Activated CD8-positive, alpha-beta memory T cell treated with anti-CD3 and anti-CD28 coated beads for 4 hours (primary cell): ENCODE measurements at places on chromosomes 4 and X.

- no peak for DNase-seq
These were observed 59.0 kb downstream of the GSTCD start for GRCh38 chr4:105767579-105767978.

GRCh38 chr4:140080883-140081282, 73.1 kb downstream of the MAML3 start:
- DNase-seq, result no peak

GRCh38 chrX:21781525-21781924, 23.6 kb upstream of the SMPX start:
- DNase-seq, result no peak

- no peak for DNase-seq
These were observed 13.2 kb downstream of the FGA start for GRCh38 chr4:154577324-154577723.

DNA sequence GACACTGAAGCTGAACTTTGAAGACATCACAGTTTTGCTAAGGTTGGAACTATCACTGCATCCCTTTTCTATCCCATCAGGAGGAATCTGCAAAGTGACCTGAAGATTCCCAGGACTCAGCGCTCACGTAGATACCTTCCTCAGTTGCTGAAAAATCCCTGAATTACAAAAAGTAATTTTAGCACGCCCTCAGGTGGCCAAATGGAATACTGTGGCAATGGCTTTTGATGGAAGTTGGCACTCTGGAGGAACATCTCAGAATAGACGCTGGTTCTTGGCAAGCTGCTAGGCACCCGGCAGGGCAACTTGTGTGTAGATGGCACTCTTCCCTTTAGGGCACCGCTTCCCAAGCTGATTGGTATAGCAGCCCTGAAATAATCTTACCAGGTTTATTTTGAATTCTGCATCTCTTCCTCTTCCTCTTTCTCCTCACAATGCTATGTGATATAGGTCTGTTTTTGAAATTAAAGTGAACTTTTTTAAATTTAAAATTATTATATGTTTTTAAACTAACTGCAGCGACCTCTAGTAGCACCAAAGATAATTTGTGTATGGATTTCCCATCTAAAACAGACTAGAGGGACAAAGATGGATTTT, 16.3 kb upstream of the ESX1 start:
- DNase-seq, result no peak

GRCh38 chr4:105060628-105061027, 86.0 kb upstream of the TET2 start:
- DNase-seq, result no peak

- DNase-seq, result no peak
These were observed 161.8 kb upstream of the LDB2 start for GRCh38 chr4:17060230-17060629.

DNA sequence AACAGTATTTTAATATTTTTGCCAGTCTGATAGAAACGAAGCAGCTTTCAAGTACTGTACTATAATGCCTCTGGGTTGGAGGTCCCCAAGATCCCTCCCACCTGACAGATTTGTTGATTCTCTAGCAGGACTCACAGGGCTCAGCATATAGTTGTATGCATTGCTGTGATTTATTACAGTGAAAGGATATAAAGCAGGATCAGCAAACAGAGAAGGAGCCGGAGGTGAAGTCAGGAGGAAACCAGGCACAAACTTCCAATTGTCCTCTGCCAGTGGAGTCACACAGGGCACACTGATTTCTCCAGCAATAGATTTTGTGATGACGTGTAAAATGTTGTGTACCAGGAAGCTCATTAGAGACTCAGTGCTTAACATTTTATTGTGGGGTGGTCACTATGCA, 19.0 kb downstream of the USP53 start:
- no peak for DNase-seq

DNA sequence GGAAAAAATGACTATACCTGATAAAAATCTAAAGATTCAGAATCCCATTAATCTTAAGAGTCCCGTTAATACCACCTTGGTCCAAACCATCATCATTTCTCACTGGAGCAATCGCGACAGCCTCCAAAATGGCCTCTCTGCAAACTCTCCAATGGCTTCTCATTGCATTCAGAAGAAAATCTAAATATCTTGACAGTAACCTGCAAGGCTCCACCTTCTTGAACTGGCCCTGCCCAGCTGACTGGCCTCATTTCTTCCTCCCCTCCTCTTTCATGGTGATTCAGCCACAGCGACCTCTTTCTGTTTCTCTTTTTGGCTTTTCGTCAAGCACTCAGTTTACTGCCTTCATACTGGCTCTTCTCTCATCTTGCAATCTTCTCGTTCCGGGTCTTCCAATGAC, 56.2 kb upstream of the GPRIN3 start:
- no peak for DNase-seq

DNA sequence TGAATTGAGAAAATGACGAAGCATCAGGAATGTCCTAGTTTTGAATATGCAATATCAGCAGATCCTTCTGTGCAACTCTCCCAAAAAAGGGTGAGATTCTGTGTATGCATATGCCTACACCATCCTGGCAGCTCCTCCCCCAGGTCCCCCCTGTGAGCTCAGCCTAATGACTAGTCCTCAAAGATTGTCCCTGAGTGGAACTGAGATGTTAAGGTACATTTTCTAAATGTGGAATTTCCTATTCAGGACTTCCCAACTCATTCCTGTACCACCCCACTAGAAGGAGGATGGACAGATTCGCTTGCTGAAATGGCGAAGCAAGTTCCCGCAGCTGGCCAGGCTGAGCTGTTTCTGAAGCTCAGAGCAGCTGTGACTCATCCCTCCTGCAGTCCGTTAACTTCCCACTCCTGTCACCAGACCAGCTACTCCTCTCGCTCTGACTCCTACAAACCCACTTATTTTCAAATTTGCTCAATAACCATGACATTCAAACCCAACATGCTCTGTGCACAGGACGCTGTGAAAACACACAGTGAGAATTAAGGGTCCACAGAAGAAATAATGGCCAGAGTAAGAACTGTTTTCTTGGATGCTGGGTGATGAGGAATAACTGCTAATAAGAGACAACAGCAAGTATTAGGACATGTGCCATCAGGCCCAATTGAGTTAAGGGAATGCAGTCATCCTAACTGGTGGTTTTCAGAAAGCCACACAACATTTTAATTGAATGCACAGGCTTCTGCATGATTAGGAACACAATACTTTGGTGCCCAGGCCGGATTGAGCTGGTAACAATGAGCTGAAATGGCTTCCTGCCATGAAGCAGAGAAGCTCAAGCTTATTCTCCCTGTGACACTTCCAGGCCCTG, 40.0 kb upstream of the IRF2 start:
- no peak for DNase-seq

DNA sequence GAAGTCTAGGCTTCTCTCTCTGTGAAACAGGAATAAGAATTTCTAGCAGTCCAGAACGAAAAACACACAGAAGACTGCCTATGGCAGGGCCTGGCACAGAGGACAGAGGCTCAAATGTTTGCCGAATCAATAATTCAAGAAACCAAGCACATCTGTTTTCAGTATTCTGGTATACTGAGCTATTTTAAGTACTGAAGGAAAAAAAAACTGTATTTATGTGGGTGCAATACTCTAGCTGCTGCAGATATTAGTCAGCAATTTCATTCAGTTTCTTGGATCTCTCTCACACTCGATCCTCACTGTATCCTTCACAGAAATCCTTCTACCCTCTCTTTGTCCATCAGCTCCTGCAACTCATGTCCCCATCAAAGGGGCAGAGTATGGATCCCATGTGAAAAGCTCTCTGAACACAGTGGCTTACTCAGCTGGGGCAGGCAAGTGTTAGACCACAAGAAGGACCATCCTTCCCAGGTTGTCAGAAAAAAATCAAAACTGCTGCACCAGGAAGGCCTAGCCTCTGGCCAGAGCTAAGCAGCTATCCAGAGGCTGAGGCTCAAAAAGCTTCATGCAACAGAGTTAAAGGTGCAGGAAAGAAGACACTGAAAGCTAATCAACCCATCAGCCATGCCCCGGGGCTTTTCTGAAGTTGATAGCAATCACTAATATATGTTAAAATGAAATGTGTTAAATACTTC, 9.1 kb upstream of the USO1 start:
- no peak for DNase-seq

- DNase-seq, result no peak
These were observed 731.5 kb upstream of the AGA start for GRCh38 chr4:178173771-178174170.

DNA sequence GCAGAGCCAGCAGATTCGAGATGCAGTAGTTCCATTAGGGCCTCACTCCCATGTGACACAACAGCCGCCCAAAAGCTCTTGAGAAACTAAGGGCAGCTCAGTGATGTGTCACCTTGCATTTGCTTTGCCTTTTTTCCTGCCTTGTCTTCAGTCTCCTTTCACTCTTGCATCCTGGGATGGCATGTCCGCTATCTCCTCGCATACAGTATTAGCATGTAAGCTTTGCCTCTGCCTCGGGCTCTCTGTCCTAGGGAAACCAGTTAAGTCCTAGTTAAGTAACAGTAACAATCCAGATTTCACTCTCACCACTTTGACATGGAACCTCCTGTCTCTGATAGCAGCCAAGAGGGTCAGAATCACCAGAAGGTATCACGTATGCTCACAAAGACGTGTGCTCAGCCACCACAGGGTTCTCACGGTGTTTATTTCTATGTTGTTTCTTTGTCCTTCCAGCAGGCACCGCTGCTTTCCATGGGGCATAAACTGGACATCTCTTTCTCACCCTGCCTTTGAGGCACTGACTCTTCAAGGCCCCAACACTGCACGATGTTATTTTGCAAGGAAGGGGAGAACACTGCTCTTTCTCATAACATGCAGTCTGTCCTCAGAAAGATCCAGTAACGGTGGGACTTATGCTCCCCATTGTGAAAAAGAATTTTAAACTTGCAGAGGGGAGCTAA, 26.7 kb upstream of the SORBS2 start:
- DNase-seq, result no peak

GRCh38 chrX:106802063-106802387, 448 bp upstream of the TBC1D8B start:
- DNase-seq, result no peak

DNA sequence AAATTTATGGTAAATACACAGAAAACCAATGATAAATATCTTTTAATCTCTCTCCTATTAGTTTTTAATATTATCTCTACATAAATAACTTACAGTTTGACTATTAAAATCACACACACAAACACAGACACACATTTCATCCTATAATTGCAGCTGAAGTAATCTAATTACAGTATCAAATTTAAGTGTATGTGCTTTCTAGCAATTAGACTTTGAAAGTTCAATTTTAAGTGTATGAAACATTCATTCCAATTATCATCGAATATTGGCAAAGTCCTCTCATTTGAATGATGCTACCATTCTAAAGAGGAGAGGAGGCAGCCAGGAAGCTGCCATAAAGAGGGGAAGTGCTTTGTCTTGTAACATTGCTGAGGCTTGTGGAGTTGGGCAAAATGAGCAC, 221.2 kb upstream of the PABPC4L start:
- DNase-seq, result no peak

DNA sequence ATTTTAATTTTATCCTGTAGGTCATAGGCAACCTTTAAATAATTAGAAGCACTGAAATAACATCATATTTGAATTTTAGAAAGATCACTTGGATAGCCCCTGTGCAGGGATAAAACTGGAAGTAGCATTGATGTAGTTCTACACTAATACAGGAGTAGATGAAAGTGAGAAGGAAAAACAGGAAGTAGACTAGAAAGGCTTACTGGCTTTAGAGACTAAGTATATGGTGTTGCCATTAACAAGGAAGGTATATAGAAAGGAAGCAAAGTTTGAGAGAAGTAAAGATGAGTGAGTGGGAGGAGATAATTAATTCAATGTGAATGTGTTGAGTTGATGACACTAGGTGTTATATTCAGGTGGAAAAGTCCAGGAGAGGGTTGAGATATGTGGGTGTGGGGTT, 73.1 kb upstream of the EPGN start:
- no peak for DNase-seq

DNA sequence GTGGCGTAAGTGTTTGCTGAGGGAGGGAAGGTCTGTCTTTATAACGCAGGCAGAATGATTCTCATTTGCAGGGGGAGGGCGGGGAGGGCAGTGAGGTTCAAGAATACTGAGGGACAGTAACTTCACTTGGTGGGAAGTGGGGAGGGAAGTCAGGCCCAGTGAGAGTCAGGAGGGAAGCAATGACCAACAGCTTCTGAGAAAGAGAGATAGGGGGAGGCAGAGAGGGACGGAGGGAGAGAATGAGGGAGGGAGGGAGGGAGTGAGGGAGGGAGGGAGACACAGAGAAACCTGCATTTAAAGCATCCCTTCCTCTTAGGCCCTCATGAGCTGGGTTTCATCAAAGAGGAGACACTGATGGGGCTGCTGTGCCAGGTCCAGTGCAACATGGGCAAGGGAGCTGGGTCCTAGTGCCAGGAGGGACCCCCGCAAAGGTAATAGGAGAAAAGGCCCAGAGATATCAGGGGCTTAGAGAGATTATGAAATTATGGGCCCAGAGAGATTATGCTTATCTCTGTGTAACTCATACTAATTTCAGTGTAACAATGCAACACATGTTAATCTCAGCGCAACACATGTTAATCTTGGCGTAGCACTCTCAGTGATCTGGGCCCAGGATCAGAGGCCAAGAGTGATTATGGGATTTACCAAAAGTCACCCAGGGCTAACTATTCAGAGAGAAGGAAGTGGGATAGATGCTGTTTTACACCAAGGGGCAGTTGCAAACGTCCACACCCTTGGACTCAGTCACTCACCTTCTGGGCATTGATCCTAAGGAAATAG, 112.1 kb downstream of the DRD5 start:
- DNase-seq, result no peak

- no peak for DNase-seq
These were observed 50.0 kb upstream of the FAM9C start for GRCh38 chrX:13094374-13094773.

DNA sequence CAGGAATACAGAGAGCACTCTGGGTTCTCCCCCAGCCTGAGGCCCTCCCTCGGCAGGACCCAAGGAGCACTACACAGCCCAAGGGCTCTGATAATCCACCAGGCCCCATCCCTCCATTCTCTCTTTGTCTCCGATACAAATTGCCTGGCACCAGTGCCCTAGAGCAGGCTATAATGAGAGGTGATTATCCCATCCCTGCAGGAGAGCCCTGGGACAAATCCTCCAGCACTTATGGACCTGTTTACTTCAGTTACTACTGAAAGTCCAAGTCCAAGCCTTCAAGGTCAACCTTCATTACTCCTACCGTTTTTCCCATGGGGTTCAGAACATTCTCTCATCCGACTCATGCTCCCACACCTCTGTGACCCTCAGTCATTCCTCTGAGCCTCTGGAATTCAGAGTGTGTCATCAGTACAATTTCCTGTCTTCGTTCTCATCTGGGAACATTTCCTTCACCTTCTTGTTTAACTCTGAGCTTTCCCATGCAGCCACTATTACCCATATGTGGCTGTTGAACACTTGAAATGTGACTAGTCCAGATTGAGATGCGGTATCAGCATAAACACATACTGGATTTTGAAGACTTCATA, 299.0 kb downstream of the RAPGEF2 start:
- DNase-seq, result no peak

DNA sequence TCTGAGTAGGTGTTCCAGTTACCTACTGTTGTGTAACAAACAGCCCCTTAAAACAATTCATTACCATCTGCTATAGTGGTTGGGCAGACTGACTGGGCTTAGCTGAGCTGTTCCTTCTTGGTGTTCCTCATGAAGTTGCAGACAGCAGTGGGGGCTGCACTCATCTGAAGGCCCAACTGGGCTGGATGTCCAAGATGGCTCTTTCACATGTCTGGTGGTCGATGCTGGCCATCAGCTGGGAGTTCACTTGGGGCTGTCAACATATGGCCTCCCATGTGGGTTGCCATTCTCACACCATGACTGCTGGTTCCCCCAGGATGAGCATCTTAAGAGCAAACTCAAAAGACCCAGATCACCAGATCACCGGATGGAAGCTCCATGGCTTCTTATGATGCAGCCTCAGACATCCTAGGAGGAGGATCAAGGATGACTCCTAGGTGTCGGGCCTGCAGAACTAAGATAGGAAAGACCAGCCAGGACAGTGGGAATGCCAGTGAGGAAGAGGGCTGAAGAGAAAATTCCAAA, 34.3 kb upstream of the PPP2R2C start:
- DNase-seq, result no peak
